ENCODE measurements at places on chromosomes 3 and 15.

DNA sequence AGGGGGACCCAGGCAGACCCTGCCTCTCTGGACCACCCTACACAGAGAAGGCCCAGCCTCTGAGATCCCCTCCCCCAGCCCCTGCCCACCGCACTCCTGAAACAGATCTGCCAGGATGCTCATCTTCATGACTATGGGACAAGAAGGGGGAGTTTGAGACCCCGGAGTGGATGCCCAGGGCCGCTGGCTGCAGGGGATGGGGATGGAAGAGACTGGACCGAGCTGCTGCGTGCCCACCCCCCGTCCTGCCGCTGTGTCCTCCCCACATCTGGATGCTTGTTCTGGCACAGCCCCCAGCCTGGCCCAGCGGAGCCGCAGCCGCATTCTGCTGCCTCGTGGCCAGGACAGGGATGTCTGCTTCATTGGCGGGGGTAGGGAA lies 30.3 kb upstream of the SEMA3F start:
- no peak for DNase-seq
- H3K27me3 ChIP-seq, result no peaks in the 10 kb centered on the region
- no peak overlapping the region for H3K4me3 ChIP-seq
- H3K36me3 ChIP-seq, result peaks cover 1% of the 10 kb centered on the region

DNA sequence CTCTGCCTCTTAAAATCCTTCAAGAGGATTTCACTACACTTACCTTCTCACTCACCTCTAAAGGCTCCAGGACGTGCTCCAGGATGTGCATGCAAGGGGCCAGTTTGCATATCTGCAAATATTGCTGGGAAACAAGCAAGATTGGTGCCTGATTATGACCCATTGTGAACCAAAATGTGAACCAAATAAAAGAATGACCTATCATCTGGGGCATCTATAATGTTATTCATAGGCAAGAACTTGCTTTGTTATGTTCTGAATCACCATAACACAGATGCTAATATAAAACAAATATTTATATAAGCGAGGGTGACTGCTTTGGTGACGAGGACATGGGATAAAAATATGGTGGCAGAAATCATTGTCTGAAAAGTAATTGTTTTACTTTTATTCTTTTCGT lies 5.5 kb downstream of the IL12A start:
- H3K4me3 ChIP-seq, result no peak overlapping the region
- peaks cover 3% of the 10 kb centered on the region for H3K27me3 ChIP-seq
- no peak for DNase-seq
- peaks cover 3% of the 10 kb centered on the region for H3K4me1 ChIP-seq

DNA sequence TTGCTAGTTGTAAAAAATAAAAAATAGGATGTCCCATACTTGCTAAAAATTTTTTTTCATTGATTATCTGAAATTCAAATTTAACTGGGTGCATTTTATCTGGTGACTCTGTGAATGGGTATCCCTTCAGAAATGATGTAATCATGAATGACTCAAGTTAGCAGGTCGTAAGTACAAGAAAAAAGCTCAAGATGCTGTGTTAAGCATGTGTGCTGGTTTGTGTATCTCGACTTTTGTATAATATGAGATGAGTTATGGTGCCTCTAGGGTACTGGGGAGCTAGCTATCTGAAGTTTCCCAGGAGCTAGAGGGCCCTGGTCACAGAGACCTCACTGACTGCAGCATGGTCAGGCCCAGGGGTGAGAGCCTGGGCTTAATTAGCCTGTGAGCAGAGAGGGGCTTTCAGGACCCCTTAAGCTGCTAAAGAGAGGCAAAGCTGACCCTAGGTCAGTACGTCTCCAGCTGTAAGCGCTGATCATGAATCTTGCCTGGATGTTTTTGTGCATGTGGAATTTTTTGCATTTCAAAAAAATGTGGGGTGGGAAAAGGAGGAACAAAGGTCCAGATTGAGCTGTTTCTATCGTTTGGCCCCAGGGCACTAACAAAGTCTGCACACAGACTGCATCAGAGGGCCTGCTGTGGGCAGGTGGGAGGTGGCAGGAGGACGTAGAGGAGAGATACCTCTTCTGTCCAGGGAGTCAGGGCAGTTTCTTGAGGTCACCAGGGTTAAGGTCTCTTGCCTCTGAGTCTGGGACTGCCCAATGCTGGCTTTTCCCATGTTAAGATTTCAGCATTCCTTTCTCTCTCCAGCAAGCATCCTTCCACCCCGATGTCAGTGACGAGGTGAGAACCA lies 233.2 kb upstream of the TPM1 start:
- H3K4me1 ChIP-seq, result no peaks in the 10 kb centered on the region
- no peaks in the 10 kb centered on the region for H3K27me3 ChIP-seq
- no peak for DNase-seq
- H3K27ac ChIP-seq, result no peak overlapping the region

DNA sequence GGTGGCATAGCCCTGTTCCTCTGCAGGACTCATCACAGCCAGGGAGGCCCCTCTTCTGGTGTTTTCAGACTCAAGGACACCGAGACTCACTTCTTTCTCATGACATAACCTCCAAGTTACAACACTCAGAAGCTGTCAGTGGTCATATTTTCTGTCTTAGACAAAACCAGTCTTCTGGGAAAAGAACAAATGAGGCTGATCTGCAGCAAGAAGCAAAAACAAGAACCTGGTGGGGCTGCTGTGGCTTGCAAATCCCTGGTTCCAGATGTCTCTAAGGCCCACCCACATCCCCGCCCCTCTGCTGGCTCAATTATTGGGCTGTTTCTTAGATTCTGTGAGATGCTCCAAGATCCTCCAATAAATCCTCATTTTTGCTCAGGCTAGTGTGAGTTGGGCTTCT lies 16.6 kb upstream of the LOXL1 start:
- no peak for DNase-seq
- H3K36me3 ChIP-seq, result no peaks in the 10 kb centered on the region
- peaks cover 8% of the 10 kb centered on the region for H3K4me1 ChIP-seq
- H3K27ac ChIP-seq, result no peak overlapping the region

- H3K27ac ChIP-seq, result no peak overlapping the region
- no peaks in the 10 kb centered on the region for H3K4me1 ChIP-seq
- H3K27me3 ChIP-seq, result peaks cover 10% of the 10 kb centered on the region
- no peaks in the 10 kb centered on the region for H3K36me3 ChIP-seq
- no peak for DNase-seq
Measured at GRCh38 chr3:66019896-66020295, 18.8 kb downstream of the MAGI1 start.

Data from activated CD4-positive, alpha-beta T cell treated with anti-CD3 and anti-CD28 coated beads for 36 hours (primary cell).